Activated T-cell treated with anti-CD3 and anti-CD28 coated beads, Interleukin-2, amount 50 U/mL, for 72 hours (primary cell): ENCODE measurements at places on chromosomes 2 and 18.
A peak's percentile ranks its signal among the peaks of the same experiment; 100 is the strongest.

- DNase-seq = no peak
Measured at GRCh38 chr2:241091201-241091600, 10.9 kb downstream of the MTERF4 start.

DNA sequence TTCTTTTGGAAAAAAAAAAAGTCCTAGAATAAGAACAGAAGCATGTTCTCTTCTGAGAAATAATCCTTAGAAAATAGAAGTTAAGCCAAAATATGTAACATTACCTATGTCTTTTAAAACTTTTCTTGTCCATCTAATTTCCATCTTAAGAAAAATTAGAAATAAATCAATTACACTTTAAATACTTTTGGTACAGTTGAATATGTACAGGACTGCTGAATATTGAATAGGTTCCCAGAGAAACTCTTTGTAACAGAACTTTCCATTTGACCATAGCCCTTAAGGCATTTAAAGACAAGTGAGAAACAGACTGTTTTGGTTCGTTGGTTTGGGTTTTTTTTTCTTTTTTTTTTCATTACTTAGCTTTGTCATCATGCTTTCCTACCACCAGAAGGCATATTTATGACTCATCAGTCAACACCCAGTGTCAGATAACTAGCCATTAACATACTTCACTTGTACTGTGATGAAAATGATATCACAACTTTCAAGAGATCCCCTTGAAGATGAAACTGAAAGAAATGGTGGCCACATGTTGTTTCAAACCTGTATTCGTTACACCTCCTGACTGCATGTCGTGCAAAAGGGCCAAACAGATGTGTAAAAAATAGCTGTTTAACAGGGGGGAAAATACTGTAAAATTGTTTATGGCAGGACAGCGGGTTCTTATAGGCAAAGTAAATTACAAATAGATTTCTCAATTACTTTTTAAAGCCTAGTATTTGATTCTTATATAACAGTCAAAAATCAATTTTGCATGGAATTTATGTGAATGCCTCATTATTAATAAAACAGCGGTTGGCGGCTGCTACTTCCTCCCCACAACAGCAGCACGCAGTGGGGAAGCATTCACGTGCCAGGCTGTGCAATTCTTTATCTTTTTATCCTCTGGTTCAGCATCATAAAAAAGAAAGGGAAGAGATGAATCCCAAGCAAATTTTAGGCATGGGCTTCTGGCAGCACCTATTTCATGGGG, 280.7 kb upstream of the HNRNPA3 start:
- DNase-seq = peak; percentile 48

GRCh38 chr2:213316001-213316735, 31.9 kb downstream of the SPAG16 start:
- no peak for DNase-seq

GRCh38 chr2:215403441-215404347, 32.2 kb downstream of the FN1 start:
- no peak for DNase-seq
